Sciatic nerve (tissue), 2 donors: ENCODE measurements at places on chromosomes 1 and 21. TPM values are rescaled to one million over a fixed set of nuclear protein-coding genes. Genes with fewer than 3 reads are reported as not detected.

Gene TNFAIP8L2
- total RNA-seq: 3.9 TPM

GRCh38 chr21:42760361-42760950, 107.0 kb downstream of the PDE9A start:
- DNase-seq: no peak

DNA sequence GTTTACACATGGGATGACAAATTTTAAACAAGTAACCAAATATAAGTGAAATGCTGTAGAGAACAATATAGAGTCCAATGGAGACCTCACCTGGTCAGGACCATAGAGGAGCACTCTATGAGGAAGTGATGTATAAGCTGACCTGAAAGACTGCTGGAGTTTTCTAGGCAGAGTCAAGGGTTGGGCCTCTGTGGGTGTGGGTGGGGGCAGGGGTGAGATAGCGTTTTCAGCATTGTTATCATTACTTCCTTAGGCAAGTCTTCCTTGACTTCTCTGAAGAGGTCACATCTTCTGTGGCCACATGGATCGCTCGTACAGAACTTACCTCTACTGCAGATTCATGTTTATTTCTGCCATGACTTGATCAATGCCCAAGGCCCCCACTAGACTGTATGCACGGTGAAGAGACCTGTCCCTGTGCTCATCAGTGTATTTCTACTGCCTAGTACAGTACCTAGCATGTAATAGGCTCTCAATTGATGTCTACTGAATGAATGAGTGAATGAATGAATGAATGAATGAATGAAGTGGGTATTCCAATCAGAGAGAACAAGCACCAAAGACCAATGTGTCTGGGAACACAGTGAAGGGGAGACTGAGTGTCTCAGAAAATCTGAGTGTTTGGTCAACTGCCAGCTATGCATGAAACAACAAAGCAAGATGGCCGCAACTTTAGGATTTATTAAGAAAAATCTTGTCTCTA, 116.5 kb downstream of the RNF220 start:
- no peak for DNase-seq

GRCh38 chr1:43447891-43448708, 5.6 kb downstream of the HYI start:
- peak; percentile 58 for DNase-seq

DNA sequence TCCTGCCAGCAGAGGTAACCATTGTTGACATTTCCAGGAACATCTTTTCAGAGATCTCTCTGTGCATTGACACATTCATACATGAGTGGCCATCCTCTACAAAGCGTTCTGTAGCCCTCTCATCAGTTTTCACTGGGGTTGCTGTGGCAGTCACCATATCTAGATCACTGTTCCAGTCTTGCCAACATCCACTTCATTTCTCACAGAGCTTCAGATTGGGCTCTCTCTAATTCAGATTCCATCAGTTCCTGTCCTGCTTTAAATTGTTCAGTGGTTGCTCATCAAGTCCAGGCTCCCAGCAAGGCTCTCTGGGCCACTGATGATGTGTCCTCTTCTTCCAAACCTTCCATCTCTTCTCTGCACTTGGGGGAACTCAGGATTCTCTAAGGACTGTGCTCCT, 173.7 kb downstream of the KCNJ6 start:
- DNase-seq: no peak

DNA sequence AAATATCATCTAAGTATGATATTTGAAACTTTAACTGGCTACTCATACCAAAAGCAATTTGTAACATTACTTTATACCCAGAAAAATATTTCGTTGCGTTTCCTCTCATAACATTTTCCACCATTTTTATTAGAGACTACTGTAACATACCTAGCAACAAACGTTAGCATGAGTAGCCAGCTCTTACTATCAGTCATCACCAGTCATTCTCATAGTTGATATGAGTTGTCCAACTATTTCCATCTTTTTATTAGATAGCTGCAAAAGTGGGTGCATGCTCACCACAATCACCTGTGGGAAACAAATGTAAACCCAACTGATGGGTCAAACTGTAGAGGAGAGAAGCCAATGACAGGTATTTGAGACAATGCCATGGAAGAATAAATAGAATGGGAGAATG, 114.6 kb downstream of the AKT3 start:
- no peak for DNase-seq

- no peak for DNase-seq
These were observed 12.2 kb upstream of the SAMD13 start for GRCh38 chr1:84289169-84289785.

DNA sequence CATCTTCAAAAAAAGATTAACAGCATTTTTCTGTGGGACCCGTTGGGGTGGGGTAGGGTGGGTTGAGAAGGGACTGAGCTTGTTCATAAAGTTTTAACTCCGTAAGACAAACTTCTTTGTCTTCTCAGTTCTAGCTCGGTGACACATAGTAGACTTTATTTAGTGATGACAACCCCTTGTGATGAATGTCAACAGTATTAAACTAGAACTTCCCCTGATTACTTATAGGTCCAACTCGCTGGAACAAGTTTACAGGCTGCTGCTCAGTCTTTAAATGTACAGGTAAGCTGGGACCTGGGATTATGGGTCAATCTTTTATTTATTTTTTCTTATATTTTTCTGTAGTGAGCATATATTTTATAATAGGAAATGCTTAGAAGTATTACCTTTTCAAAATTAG, 148.4 kb downstream of the CD247 start:
- DNase-seq: no peak
